NCI-H1694 treated with DMSO at 0.1 percent for 48 hours (cell line): ENCODE measurements at places on chromosomes 2 and 18.

DNA sequence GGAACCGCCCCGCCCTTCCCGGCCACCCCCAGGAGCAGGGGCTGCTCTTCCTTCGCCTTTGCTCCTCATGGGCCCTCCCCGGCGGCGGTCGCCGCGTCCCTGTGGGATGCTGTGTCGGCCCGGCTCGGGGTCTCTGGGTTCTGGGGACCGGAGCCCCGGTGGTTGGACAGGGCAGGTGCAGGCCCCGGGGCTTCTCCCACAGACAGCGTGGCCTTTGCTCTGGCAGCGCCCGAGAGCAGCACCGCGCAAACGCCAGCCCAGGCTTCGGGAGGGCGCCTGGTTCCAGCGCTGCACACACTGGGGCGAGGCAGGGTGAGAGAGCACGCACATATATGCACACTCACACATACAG is 9.0 kb upstream of the KCNG2 start:
- DNase-seq = no peak

DNA sequence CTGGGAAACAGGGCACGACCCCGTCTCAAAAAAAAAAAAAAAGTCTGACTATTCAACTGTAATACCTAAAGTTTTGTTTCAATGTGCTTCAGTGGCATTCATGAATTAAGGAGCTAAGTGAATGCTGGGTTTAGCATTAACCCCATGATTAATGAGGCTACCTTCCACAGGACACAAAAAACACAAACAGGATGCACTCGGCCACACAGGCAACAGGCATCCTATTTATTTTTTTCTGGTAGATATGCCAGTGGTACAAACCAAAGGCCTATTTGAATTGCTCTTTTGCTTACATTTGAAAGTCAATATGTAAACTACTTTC is 48.3 kb downstream of the CDH2 start:
- no peak for DNase-seq

- no peak for DNase-seq
These were observed 60.0 kb downstream of the CABLES1 start for GRCh38 chr18:23194997-23195957.

DNA sequence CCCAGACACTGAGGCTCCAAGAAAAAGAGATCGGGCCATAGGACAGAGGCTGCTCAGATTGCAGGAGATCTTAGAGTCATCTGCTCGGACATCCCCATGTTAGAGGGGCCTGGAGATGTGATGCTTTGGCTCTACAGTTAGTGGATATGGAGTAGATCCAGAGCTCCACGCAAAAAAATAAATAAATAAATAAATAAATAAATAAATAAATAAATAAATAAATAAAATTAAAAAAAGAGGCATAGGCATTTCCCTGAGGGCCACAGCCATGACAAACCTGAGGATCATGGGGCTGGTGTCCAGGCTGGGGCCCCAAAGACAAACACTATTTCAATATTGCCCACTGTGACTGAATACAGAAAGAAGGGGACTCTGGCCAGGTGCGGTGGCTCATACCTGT is 85.5 kb downstream of the PLB1 start:
- DNase-seq = no peak

GRCh38 chr2:110777531-110778311 is 45.3 kb downstream of the ACOXL start:
- no peak for DNase-seq

- DNase-seq = no peak
These were observed 88.6 kb downstream of the SLC5A7 start for GRCh38 chr2:108074946-108075345.

- no peak for DNase-seq
These were observed 25.3 kb downstream of the PREPL start for GRCh38 chr2:44335806-44336538.

DNA sequence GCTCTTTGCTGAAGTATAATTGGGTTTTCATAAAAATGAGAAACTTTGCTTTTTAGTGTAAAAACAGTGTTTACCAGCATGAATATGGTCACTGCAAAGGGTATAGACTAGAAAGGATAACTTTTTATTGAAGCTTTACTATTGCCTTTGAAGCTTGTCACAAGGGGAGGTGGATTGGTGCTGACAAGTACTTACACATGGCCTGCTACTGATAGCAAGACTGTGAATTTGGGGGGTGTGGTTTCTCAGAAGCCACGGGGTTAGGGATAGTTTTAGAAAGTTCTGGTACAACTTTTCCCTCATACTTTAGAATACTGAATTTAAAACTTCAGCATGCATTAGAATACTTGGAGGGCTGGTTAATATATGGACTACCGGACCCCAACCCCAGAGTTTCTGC is 294.1 kb downstream of the SOCS6 start:
- no peak for DNase-seq

GRCh38 chr2:236157815-236158498 is 10.2 kb downstream of the GBX2 start:
- DNase-seq = no peak

DNA sequence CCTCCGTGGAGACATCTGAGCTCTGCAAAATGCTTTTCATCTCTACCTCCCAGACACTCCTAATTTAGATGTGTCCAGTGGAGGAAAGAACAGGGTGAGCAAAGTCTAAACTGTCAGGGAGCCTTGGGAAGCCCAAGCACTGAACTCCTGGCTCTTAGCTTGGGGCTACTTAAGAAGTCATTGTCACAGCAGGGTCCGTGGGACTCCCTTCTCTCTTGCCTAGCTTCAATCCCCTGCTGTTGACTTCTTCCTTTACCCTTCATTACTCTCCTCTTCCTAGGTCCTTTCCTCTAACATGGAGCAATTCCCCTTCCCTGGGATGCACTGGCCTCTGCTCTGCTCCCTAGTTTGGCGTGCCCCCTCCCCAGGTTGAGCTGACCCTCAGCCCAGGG is 3.4 kb downstream of the OSR1 start:
- no peak for DNase-seq

DNA sequence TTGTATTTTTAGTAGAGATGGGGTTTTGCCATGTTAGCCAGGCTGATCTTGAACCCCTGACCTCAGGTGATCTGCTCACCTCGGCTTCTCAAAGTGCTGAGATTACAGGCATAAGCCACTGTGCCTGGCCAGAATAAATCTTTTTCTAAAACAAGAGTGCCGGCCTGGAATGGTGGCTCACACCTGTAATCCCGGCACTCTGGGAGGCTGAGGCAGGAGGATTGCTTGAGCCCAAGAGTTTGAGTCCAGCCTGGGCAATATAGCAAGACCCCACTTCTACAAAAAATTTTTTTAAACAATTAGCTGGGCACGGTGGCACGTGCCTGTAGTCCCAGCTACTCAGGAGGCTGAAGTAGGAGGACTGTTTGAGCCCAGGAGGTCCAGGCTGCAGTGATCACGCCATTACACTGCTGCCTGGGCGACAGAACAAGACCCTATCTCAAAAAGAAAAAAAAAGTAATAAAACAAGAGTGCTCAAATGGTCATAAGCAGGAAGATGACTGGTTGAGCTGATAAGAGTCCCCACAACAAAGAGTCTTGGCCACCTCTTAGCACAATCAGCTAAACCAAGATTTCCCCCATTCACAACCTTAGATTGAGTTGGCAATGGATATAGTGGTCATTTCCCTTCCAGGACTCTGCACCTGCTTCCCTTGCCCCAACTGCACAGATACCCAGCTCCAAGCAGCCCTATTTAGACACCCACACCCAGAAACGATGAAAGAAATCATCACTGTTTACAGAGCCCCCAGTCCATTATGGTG is 5.8 kb upstream of the UCN start:
- DNase-seq = no peak

DNA sequence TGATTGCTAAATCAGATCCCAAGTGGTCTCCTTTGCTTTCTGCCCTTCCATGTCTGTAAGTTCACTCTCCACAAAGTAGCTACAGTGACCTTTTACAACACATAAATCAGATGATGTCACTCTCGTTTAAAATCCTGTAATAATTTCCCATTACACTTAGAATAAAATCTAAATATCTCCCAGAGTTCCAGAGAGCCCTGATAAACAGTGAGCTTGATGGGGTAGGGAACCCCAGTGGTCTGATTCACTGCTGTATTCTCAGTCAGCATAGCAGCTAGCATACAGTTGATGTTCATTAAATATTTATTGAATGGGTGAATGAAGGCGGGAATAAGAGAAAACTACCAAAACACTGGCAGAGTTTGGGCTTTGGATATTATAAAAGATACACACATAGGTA is 117.7 kb downstream of the ZAP70 start:
- DNase-seq = no peak

DNA sequence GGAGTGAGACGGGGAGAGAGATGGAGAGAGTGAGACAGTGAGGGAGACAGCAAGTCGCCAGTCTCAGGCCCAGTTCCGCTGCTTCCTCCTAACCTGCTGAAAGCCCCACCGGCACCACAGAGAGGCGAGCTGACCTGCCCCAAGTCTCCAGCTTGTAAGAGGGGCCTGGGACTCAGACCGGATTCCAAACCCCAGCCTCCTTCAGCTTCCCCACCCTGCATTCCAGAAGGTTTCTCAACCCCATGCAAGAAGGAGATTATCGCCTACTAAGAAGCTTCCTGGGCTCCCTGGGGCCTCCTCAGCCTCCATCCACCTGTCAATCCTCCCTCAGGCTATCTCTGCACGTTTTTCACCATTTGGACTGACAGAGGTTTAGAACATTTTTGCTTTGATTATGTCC is 173.1 kb upstream of the RAB6C start:
- DNase-seq = no peak

GRCh38 chr2:124426625-124427024 is 401.5 kb downstream of the CNTNAP5 start:
- no peak for DNase-seq

GRCh38 chr2:167240671-167241070 is 352.4 kb downstream of the XIRP2 start:
- no peak for DNase-seq

- DNase-seq = peak; percentile 54
These were observed 28.2 kb upstream of the BCL11A start for GRCh38 chr2:60581433-60582282.

DNA sequence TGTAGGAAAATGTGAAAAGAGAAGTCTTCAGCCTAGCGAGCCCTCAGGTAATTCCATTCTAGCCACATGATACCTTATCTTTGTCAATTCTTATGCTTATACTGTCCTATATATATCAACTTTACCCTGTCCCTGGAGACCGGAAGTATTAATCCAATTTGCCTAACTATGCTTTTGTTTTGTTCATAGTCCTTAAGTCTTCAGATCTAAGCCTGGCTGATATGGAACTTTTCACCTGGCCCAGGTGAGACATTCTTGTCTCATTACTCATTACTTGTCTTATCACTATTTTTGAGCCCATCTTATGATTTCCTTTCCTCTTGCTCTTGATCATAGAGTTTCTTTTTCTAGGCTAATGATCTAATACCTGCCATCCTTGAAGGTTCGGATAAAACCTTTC is 194.1 kb upstream of the FANCL start:
- no peak for DNase-seq

GRCh38 chr2:15223887-15224286 is 337.2 kb downstream of the NBAS start:
- DNase-seq = no peak

GRCh38 chr2:101089419-101089818 is 61.8 kb downstream of the TBC1D8 start:
- DNase-seq = no peak

- DNase-seq = no peak
These were observed 491 bp downstream of the L3MBTL4 start for GRCh38 chr18:6414118-6414722.

DNA sequence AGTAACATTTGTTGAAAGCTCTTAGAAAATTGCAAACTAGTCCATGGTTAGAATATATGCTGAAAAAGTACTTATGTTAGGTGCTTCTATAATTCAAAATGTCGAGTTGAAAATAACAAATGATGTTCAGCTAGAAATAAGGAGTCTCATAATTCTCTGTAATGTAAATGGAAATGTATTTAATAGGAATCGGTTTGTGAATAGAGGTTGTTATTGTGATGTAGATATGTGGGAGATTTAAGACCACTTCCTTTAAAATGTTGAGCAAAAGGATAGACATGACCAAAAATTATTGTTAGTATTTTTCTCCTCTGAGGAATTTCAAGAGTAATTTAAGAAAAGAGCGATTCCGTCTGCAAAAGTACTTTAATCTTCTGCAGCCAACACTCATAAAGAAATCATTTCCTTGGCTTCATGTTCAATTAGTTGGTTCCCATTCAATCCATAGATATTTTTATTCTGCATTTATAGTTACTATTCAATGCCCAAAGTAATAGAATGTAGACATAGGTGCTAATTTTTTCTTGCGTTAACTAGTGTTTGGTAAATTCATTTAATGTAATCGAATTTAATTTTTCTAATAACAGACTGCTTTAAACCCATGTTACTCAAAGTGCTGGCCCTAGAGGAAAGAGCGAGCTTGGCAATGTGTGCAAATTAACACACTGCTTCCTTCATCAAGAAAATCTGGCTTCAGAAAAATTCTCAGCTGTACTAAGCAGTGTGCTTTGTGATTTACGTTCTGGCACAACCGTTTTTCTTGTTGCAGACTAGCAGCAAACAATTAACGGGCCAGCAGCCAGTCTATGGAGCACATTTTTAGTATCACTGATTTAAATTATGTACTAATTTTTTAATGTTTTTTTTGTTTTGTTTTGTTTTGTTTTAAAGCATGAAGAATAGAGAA is 32.2 kb downstream of the FN1 start:
- no peak for DNase-seq

DNA sequence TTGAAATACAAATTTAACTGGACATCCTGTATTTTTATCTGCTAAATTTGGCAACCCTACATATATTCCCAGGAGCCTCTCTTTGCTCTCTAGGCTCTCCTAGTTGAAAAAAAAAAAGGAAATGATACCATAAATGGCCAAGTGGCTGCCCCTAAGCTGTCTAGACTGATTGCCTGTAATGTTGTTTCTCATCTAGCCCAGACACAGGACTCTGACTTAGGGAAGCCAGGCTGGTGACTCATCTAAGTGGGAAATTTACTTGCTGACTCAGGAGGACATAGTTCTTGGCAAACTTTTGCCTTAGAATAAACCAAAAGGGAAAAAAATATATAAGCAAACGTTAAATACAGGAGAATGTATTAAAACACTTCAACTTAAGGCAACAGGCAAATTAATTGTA is 14.6 kb upstream of the ITGAV start:
- DNase-seq = no peak

DNA sequence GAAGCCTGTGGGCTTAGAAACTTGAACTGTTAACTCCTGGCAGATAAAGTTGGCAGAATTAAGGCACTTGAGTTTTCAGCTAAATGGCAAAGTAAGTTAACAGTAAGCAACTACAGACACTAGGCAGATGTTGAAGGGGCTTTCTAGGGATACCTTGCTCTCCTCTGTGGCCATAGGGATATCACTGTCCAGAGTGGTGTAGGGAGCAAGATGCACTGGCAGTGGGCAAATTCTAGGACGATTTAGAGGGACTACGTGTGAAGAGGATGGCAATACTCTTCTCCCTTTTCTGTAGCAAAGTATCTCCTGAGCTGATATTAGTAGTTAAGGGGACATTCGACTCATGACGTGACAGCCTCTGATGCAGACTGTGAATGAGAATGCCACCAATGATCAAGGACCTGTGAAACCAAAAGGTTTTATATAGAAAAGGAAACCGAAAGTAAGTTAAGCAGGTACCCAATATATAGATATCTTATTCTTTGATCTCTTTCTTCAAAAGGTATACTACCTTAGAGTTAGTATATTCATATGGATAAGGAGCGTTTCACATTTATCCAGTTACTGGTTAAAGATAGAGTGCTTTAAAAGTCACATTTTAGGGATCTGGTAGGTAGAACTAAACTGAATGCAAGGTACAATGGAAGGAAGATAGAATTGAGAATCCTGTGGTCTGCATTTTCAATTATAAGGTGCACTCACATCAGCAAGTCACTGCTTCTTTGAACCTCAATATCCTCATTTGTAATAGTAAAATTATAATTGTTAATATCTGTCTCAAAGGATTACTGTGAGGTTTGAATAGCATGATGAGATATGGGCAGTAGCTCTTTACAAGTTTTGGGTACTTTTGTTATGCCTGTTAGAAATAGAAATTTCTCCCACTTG is 106.4 kb downstream of the KCNH7 start:
- DNase-seq = no peak

- DNase-seq = no peak
These were observed 96.6 kb upstream of the GPR45 start for GRCh38 chr2:105144941-105145300.
